T-helper 9 cell (primary cell): ENCODE measurements at places on chromosomes 12 and 14.

DNA sequence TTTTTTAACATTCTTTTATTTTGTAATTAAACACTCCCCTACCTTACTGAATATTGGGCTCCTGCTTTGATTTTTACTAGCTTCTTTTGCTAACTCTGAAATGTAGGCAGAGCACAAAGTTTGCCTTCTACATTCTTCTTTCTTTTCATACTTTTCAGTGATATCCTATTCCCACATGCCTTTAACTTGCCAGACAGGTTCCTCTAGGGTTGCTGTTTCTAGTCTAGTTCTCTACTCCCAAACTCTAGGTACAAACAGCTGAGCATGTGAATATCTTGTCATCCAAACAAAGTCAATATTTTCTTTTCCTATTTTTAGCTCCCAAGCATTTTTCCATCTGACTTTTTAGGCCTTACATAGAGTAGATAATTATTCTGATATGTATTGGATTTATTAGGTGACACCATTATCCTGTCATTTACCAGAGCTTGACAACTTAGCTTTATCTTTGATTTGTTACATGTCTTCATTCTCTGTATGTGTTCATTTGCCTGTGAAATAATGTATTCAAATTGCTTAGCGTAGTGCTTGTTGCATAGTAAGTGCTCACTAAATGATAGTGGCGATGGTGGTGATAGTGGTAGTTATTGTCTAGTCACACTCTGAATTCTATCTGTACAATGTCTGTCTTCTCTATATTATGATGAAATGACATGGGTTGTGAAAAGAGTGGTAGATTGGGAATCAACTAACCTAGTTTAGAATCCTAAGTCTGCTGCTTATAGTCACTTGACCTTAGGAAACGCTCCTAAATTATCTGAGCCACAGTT, 73.6 kb upstream of the DNM1L start:
- no peak for DNase-seq

DNA sequence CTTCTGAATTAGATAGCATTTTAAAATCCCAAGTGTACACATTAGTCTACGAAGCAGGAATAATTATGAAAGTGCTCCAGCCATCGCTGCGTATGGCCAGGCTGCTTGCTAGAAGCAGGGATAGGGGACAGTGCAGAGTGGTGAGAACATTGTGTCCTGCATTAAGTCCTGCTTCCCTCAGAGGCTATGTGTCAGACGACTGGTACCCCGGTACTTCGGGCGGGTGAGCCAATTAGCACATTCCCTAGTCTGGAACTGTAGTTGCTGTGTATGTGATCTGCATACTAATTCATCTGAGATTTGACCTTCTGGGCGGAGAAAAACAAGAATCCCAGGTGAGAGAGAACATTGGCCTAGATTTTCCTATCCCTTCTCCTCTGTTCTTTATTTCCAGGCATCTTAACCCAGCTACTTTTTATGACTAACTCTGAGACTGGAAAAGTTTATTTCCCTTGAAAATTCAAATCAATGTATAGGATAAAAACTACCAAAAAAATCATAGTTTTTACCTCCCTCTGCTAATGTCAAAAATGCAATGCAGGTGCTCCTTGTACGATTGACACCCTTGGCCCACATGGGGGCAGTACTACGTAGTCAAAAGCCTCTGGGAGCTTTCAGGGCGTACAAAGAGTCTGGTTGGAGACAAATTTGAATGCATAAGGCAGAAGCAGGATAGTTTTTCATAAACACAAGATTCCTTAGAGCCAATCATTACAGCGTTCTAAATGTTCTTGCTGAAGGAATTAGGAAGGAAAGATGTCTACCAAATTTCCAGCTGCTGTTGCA, 764.3 kb downstream of the NOVA1 start:
- DNase-seq, result no peak

- DNase-seq, result no peak
Observed at GRCh38 chr14:61602733-61603077, 92.6 kb upstream of the HIF1A start.

- DNase-seq, result no peak
Observed at GRCh38 chr12:2764398-2764797, 30.4 kb upstream of the FKBP4 start.

- no peak for DNase-seq
Observed at GRCh38 chr12:45400991-45401390, 185.1 kb downstream of the ANO6 start.

GRCh38 chr12:98154850-98155249, 360.5 kb upstream of the TMPO start:
- no peak for DNase-seq

- no peak for DNase-seq
Observed at GRCh38 chr12:52120951-52121823, 41.7 kb downstream of the SMIM41 start.
